Activated CD8-positive, alpha-beta memory T cell treated with anti-CD3 and anti-CD28 coated beads for 4 hours (primary cell): ENCODE measurements at places on chromosomes 4 and X.

DNA sequence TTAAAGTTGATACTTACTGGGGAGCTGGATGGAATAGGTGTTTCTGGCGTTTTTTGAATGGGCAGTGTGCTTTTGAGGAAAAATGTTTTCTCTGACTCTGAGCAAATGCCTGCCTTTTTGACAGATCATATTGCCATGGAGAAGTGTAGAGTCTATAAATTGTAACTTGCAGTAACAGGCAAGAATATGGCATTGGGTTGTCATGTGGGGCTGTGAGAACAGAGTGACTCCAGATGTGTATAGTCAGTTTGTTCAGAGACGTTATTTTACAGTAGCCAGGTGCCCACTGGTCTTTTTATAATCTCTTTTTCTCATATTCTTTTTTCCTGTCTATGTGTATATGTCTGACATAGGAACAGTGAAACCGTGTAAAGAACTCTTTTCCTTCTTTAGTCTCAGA is 40.8 kb downstream of the RAPGEF2 start:
- DNase-seq, result no peak

- DNase-seq, result no peak
Observed at GRCh38 chr4:57053508-57053907, 56.7 kb downstream of the IGFBP7 start.

DNA sequence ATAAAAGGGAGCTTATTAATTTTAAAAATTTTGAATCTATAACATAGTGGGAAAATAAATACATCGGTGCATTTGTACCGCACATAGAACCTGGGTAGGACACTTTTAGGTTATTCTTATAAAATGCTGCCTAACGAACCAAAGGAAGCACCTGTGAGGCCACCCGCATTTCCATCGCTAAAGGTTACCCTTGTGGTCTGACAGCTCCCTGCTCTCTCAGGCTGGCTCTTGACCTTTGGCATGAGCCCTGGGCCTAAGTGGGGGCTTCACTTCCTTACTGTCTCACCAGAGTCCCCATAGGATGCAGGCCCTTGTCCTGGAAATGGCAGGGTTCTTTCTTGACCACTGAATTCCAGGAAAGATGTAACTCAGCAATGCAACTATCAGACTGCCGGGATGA is 46.0 kb downstream of the HADH start:
- no peak for DNase-seq

GRCh38 chr4:54277691-54278090 is 48.6 kb downstream of the PDGFRA start:
- DNase-seq, result no peak

DNA sequence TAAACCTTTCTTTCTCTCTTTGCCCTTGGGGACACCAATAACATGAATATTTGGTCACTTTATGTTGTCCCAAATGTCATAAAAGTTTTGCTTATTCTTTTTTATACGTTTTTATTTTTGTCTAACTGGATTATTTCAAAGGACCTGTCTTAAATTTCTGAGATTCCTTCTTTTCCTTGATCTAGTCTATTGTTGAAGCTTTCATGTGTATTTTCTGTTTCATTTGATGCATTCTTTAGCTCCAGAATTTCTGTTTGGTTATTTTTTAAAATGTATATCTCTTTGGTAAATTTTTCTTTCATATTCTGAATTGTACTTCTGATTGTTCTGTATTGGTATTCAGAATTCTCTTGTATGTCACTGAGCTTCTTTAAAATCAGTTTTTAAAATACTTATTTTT is 88.3 kb downstream of the PTCHD1 start:
- DNase-seq, result no peak

- no peak for DNase-seq
Observed at GRCh38 chrX:100643212-100643611, 787 bp upstream of the SRPX2 start.

DNA sequence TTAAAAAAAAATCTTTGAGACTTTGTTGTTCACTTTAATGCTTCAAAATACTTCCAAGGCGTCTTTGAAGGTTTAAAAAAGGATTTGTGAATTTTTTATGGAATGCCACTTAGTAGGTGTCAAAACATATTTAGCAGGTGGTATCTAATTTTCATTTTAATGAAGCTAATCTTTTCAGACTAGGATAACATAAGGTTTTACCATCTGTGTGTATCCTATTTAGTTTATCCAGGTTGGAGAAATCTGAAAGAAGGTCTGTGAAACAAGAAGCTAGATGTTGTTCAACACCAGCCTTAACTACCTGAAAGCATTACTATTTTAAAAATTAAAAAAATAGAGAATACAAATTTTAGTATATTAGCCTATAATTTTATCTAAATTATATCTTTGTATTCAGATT is 193.4 kb downstream of the GRID2 start:
- no peak for DNase-seq

- no peak for DNase-seq
Observed at GRCh38 chr4:142565771-142566170, 280.3 kb downstream of the INPP4B start.

DNA sequence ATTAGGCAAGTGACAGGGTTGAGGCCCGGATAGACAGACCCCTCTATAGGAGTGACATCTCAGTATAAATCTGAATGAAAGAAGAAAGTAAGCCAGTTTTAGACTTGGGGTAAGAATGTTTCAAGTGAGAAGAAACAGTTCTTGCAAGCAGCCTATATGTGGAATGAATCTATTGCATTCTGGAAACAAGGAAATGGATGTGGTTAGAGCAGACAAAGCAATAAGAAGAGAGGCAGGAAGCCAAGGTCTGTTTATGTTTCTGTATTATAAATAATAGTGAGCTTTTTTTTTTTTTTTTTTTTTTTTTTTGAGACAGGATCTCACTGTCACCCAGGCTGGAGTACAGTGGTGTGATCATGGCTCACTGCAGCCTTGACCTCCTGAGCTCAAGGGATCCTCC is 255.8 kb downstream of the UNC5C start:
- no peak for DNase-seq

DNA sequence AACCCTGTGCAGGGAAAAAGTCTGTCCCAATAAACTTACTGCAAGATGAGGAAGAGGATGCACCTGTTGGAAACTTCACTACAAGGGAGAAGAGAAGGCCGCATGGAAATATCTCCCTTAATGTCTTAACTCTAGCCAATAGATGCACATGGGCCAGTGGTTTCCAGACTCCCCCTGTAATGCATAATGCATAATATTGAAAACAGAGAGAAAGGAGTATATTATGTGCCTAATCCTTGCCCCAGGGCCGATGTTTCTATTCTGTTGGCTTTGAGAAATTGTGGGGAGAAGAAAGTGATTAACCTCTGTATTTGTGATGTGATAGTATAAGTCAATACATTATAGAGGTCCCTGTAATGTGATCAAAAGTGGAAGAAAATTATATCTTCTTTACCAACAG is 37.2 kb downstream of the INTS12 start:
- DNase-seq, result no peak

GRCh38 chr4:15521442-15522039 is 51.9 kb downstream of the CC2D2A start:
- no peak for DNase-seq

DNA sequence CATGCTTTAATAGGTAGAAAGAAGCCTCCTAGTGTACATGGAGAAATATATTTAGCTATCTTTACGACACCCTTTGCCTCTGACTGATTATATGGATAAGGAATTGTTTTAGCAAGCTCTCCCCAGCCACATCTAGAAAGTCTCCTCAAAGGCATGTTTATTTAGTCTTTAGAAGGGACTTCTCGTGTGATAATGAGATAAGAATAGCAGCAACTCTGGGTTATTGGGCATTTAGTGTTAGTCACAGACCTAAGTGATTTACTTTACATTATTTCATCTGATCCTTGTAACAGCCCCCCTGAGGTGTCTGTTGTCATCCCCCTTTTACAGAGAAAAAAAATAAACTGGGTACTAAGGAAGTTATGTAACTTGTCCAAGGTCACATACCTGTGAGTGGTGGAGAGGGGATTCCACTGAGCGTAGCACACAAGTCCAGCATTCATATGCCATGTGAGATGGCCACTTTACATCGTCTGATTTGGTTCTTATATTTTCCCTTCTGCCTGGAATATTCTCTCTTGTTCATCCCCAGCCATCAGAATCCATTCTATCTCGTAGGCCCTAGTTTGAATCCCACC is 77.7 kb downstream of the TSPAN7 start:
- no peak for DNase-seq

DNA sequence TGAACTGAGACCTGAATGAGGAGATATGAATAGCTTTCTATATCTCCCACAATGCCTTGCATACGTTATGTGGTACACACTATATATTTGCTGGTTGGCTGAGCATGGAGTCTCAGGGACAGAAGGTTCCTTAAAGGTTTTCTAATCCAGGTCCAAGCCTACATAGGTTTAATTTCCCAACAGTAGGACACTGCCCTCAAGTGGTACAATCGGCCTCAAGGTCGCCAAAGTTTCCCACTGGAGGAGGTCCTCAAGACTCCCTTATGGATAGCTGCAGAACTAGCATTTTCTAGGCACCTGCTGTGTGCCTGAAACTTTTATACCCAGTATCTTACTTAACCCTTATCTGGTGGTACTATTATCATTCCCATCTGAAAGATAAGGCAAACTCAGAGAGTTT is 21.0 kb upstream of the EFNB1 start:
- DNase-seq, result no peak

GRCh38 chr4:185598846-185599552 is 63.7 kb upstream of the PDLIM3 start:
- no peak for DNase-seq

GRCh38 chr4:6313216-6313615 is 43.6 kb downstream of the WFS1 start:
- no peak for DNase-seq

DNA sequence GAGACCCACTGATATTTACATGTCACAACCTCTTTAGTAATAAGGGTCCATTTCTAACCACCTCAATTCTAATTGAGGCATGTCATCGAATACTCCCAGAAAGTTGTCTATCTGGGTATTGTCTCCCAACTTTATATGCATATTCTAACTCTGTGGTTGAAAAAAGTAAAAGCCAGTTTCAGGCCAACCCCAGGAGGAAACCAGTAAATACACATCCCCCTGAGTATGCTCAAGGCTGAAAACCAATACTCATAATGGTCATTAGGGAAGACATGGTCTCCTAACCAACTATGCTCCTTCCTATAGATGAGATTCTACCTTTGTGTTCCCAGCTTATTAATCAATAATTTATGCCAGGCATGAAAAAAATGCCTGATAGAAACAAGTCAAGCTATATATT is 96.6 kb downstream of the SH3KBP1 start:
- no peak for DNase-seq

DNA sequence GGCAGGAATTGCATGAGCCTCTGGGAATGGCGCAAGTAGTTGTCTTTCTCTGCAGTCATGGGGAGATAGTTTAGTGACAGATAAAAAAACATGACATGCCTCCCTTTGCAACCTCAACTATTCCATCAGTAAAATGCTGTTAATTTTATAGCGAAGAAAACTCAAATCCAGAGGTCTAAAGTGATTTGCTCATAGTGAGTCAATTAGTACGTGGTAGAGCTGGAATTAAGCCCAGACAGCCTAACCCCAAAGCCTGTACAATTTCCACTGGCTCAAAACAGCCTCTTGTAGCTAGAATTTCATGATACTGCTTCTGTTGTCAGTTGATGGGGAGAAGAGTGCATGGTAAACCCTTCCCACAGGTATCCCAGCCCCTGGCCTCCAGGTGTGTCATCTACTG is 81.3 kb upstream of the TRPC5 start:
- no peak for DNase-seq

DNA sequence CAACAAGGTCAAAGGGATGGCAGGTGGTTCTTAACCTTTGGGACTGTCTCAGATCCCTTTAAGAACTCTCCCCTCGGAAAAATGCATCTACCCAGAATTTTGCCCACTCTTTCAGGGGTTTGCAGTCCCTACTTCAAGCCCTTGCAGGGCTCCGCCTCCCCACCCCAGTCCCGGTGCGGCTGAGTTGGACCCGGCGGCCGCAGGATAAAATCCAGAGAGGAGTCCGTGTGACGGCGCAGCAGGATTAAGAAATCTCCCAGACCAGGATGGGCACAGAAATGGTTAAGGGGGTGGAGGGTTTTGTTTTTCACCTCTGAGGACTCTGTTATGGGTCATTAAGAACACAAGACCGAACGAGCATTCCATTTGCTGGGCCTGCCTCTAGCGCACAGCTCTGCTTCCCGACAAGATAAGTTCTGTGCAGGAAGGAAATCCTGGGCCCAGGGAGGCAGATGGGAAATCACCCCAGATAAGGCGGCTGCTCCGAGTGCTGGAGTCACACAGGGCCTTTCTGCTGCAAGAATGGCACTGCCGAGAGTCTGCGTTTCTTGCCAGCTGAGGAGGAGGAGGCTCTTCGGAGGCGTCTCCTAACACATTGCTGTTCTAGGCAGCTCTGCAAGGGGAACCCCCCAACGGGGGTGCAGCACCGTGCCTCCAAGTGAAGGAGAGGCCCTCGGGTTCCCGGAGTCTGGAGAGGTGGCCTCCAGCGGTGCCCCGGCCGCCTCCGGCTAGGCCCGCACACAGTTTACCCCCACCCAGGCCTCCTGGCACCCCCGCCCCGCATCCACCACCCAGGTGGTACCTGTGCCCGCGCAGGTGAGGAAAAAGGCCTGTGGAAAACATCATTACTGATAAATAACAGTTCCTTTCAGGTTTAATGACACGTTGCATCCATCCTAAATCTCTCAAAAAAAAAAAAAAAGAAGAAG is 277.6 kb downstream of the BCOR start:
- no peak for DNase-seq

GRCh38 chr4:98838977-98839618 is 89.8 kb downstream of the EIF4E start:
- no peak for DNase-seq
